NCI-H345 (cell line): ENCODE measurements at places on chromosomes 1 and 21.

DNA sequence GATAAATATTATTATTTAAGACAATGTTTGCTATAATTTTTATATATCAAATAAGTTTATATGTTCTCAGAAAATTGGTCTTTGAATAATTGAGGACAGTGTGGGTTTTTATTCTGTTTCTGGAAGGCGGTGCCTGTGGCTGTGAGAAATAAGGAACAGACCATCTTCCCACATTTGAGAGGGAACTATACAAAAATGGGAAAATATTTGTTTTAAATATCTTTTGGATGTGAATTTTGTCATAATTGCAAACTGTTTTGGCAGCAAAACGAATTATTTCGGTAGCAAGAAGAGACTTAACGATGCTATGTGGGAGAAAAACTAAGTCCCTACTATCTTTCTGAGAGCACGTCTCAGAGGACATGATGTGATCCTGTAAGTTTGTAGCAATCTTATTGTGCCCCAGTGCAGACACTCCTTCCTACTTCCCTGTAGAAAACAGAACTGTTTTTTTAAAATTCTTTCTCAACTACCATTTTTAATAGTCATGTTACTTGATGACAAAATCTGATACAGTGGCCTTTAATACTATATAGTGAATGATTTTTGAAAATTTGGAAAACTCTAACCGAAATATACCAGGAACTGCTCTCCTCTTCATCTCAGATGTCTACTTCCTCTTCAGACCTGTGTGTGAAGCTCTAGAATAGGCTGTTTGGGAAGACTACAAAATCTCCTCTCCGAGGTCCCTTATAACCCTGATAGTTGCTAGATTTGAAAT is 25.4 kb downstream of the PTPRC start:
- no peak for DNase-seq

GRCh38 chr1:27001570-27002360 is 8.3 kb downstream of the TRNP1 start:
- DNase-seq = no peak

DNA sequence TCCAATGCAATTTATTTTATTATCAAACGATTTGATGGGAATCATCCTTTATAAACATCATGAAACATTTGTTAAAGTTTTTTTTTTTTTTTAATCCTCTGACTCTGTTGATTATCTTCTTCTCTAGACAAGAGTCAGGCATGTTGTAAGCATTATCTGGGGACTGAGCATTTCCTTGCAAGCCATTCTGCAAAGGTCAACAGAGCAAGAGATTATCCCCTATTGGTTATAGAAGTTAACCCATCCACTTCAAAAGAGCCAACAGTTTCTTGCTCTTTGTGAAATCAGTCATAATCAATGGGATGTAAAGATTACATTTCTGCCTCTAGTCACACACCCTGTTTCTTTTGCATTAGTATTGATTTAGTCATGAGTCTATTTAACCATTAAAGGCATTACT is 368.8 kb upstream of the ADGRL4 start:
- DNase-seq = no peak

GRCh38 chr1:211653959-211654496 is 21.4 kb downstream of the NEK2 start:
- no peak for DNase-seq

- no peak for DNase-seq
Observed at GRCh38 chr1:157202331-157202730, 64.1 kb upstream of the ETV3 start.

DNA sequence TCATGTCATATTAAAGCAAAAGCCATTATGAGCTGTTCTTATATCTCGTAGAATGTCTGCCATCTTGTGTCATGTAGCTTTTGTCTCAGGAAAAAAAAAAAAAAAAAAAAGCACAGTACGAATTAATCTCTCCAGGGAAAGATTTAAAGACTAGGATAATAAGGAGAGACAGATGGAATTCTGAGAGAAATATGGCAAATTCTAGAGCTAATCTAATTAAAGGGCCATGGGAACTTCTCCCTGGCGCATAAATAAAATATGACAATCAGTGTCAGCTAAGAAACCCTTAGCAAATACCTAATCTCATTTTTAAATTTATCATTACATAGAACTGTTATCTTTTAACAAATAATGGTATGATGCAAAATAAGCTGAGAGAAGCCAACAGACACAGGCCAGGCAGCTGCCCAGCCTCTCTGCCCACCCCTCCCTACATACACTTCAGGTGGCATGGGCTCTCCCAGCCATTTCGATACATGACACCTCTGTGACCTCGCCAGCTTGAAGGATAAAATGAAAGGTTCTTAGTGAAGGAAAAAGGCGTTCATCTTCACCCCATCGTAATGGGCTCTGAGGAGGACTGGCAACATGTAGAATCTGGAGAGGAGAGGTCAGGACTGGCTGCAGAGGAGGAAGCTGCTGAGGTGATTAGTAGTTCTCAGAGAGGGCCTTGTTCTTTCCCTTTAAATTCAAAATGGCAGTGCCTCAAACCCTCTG is 39.8 kb downstream of the DISC1 start:
- DNase-seq = no peak

DNA sequence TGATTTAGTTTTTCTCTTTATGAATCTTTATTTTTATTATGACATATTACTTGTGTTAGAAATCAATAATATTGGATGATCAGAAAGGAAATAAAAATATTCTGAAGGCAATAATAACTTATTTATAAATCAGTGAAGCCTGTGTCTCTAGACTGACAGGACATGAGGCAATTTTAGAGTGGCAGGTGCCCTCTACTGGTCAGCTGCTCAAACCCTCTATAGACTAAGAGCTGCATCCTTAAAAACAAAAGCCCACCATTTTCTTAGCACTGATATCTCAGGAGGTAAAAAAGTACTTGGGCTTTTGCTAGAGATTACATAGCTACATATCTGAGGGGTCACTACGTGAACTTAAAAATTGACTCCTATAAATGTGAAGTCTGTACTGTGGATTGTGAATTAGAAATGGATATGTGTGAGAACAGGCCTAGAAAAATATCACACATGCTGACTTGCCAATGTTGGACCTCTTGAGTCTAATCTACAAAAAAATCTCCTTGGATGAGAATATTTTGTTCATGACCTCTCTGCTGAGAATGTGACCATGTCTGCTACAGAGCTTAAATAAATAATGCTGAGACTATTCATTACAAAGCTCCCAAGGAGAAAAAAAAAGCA is 597.9 kb upstream of the ADAMTS5 start:
- no peak for DNase-seq

- peak; percentile 17 for DNase-seq
Observed at GRCh38 chr1:62356257-62356835, 37.1 kb upstream of the KANK4 start.

DNA sequence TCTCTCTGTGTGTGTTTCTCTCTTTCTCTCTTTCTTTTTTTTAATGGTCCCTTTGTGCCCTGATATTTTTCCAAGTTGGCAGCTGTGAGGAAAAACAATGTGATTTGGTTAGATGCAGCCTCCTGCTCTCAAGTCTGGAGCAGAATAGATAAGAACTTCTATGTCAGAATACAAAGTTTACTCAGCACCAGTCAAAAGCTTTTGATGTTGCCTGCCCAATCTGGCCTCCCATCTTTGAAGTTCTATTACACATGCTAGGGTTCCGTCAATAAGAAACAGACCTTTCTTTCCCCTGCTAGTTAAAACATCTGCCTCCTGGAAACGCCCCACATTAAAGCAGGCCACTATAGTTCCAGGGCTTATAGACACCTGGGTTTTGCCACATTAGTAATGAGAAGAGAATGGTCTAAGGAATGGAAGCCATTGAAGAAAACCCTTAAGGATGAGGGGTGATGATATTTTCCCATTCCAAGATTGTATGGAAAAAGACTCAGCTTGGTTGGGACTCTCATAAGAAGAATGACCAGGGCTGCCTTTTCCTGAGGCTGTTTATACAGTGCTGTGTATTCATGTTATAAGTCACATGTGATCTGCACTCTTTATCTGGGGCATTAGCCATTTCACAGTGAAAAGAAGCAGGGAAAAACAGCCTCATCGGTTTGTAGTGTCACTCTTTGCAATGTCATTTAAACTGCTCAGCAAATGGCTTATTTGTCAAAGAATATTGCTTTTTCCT is 414.7 kb upstream of the PROX1 start:
- no peak for DNase-seq

- no peak for DNase-seq
Observed at GRCh38 chr1:24203404-24203803, 16.3 kb upstream of the IFNLR1 start.

- DNase-seq = no peak
Observed at GRCh38 chr1:43432907-43433306, 20.8 kb downstream of the HYI start.

- DNase-seq = no peak
Observed at GRCh38 chr1:38888423-38889333, 7.3 kb upstream of the GJA9 start.

DNA sequence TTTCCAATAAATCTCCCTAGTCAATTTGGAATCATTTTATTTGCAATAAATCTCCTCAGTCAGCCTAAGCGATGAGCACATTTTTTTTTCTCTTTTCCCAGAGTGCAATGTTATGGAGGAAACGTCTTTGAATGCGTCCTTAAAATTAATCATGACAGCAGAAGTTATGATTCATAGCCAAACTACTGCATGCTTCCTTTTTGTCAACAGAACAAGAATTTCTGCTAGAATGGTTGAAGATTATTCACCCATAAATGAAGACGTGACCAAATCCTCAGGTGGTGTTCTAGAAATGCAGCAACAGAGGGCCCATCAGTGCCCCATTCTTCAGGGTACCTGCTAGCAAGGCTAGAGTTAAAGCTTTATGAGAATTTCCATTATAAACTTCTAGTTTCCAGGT is 407.9 kb upstream of the PKN2 start:
- DNase-seq = no peak

GRCh38 chr21:29888437-29888836 is 51.4 kb downstream of the GRIK1 start:
- DNase-seq = no peak

- no peak for DNase-seq
Observed at GRCh38 chr1:197149340-197149739, 2.9 kb upstream of the ASPM start.

DNA sequence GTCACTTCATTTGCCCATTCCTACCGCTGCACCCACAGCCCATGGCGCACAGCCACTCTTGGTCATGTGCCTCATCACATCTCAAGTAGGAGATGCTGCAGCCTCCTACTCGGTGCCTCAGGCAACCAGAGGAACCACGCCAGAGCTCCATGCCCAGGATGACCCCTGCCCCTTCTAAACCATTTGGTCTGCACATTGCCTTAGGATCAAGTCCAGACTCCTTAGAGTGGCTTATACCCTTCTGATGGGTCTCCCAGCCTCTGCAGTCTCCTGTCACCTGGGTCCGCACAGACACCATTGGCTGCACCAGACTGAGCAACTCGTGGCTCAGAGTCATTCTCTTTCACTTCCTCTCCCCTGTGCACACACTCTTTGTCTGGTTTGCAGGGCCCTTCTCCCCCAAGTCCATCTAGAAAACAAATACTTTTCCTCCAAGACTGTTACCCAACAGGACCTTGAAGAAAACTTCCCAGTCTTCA is 2.2 kb upstream of the ADORA3 start:
- no peak for DNase-seq

DNA sequence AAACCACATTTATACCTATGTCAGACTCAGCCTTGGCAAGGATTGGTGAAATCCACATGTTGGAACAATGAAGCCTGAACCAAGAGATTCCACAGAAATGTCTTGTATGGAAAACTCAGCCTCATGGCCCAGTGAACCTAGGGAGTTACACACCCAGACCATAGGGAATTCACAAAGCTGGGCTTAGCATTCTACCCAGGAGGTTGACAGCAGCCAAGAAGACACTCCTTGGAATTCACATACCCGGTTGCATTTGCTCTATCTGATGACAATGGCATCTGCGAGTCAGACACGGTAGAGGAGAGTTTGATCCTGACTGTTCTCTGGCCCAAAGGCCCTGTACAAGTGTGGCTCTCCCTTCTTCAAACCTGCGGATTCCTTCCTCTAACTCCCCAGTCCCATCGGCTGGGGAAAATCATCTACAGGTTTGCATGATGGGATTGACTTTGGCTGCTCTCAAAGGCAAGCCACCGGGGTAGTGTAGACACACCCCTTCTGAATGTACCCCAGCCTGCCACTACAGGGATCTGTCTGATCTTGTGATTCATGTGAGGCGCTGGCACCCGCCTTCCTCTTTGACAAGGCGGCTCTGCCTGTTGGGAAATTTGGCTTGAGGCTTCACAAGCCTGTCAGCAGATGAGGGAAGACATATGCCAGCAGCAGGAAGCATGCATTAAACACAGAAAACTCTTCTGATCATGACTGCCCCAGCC is 297.3 kb upstream of the KAZN start:
- DNase-seq = no peak

GRCh38 chr1:117318426-117318825 is 48.8 kb upstream of the MAN1A2 start:
- DNase-seq = no peak

- DNase-seq = no peak
Observed at GRCh38 chr1:201089596-201089995, 22.6 kb downstream of the CACNA1S start.

GRCh38 chr1:157156058-157156541 is 17.9 kb upstream of the ETV3 start:
- DNase-seq = peak; percentile 60

GRCh38 chr1:238621405-238621804 is 730.7 kb upstream of the ZP4 start:
- DNase-seq = no peak

DNA sequence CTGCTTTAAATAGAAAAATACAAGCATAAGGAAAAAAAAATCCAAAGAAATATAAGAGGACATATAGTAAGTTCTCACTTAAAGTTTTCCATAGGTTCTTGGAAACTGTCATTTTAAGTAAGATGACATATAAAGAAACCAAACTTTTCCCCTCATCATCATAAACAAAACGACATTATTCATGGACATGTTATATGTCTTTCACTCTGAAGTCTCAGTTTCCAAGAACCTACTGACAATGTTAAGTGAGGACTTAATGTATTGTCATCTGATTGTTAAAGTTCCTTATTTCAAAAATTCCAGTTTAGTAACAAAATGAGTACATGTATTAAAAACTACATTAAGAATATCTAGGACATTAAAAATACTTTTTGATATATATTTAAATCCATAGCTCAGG is 69.6 kb upstream of the GFI1 start:
- no peak for DNase-seq

GRCh38 chr21:44933199-44933917 is 6.5 kb upstream of the SLX9 start:
- no peak for DNase-seq

DNA sequence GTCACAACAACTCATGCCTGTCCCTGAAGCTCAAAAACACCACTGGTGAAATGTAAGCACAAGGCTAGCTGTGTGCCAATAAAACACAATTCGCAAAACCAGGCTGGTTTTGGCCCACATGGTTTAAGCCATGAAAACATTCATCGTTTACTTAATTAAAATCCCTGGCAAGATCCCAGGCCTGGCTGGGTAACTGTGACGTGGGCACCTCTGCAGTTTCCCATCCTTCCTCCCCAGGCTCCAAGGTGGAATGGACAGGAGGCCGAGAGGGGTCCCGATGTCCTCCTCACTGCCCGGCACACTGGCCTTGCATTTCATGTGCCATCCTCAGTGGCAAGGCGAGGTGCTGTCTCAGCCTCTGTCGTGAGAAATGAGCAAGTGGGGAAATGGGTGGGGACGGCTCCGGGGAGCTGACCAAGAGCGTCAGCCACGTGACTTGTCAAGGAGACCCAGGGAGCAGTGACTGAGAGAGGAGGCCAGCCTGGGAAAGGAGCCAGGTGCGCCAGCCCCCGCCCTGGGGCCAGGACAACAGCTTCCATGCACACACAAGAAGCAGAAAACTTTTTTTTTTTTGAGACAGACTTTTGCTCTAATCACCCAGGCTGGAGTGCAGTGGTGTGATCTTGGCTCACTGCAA is 153.1 kb upstream of the RAB4A start:
- DNase-seq = peak; percentile 41
